ENCODE measurements at places on chromosomes 16 and 17.

GRCh38 chr17:64406321-64407200, 15.9 kb upstream of the PECAM1 start:
- no peak for DNase-seq

- DNase-seq: no peak
These were observed 560 bp downstream of the TELO2 start for GRCh38 chr16:1493746-1494094.

GRCh38 chr16:19415461-19415860, 2.2 kb upstream of the TMC5 start:
- DNase-seq: no peak

DNA sequence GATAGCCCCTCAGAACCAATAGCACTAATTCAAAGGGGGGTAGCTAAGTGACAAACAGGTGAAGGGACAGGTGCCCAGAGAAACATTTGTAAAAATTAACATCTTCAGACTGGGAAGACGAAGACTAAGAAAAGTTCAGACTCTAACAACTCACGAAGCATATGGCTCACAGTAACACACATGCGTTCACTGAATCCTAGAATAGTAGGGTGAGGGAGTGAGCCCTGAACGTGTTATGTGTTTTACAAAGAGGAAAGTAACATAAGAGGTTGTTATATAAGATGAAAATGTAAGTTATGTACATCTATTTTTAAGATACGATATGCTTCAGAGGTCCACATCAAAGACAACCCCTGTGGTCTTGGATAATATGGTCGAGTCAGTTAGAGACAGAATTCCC, 15.2 kb downstream of the GSG1L2 start:
- no peak for DNase-seq

DNA sequence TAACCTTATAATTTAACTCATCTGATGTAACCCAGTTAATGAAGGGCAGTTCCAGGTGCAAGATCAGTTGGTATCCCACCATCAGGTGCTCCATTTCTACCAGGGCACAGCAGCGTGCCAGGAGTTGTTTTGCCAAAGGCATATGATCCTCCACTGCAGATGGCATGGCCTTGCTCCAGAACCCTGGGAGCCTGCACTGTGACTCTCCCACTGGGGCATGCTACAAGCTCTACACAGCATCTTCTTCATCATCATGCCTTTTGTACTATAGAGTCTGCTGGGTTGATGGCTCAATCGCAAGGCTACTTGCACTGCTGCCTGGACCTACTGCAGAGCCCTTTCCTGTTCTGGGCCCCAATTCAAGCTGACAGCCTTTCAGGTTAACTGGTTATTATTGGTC, 11.3 kb upstream of the MAPT start:
- no peak for DNase-seq

DNA sequence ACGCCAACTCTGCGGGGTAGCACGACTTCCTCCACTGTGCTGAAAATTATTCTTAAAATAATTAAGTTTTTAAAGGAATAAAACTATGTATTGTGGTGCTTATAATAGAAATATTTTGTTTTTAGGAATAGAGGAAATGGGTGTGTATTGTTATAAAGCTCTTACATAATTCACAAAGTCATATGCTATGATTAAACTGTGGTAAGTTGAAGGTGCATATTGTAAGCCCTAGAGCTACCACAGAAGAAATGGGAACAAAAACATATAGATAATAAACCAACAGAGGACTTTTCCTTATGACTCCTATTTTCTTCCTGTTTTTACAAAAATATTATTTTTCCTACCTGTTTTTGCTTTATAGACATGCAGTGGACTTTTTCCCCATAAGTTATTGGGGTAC, 4.3 kb upstream of the SLFN11 start:
- no peak for DNase-seq

GRCh38 chr16:89847051-89847939, 19.0 kb downstream of the SPIRE2 start:
- no peak for DNase-seq

GRCh38 chr17:79583475-79583874, 27.4 kb downstream of the RBFOX3 start:
- no peak for DNase-seq

GRCh38 chr16:2531371-2531695, at the start of gene CEMP1:
Gene CEMP1, minus strand, starts transcription at chr16:2531408. Its CDS starts 335 bp downstream, at chr16:2531073.
- DNase-seq: no peak

DNA sequence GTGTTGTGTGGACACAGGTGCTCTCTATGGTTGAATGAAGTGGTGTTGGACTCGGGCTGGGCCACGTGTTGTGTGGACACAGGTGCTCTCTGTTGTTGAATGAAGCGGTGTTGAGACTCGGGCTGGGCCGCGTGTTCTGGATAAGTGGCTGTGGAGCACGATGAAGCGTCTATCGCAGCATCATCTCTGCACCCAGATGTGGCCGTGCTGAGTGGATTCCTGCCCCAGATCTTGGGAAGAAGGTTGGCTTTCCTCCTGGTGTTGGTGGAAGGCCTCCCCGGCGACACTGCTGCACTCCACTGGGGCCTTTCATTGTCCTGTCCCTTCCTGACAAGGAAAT, 69.1 kb downstream of the RPTOR start:
- DNase-seq: no peak

- DNase-seq: no peak
These were observed 55.1 kb upstream of the LGALS9 start for GRCh38 chr17:27575912-27576252.

DNA sequence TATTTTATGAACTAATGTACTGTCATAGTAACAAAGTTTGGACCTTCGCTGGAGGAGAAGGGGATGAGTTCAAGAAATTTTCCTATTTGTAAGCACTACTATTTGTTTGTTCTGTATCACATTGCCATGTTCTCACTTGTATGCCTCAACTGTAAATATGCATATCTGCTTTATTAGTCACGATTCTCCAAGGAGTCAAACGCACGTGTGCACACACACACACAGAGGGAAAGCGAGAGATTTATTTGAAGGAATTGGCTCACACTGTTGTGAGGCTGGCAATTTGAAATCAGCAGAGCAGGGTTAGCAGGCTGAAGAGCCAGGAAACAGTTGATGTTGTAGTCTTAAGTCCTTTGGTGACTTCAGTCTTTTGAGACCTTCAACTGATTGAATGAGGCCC, 24.9 kb upstream of the MYH2 start:
- DNase-seq: no peak
